ENCODE measurements at places on chromosomes 16 and 17.

DNA sequence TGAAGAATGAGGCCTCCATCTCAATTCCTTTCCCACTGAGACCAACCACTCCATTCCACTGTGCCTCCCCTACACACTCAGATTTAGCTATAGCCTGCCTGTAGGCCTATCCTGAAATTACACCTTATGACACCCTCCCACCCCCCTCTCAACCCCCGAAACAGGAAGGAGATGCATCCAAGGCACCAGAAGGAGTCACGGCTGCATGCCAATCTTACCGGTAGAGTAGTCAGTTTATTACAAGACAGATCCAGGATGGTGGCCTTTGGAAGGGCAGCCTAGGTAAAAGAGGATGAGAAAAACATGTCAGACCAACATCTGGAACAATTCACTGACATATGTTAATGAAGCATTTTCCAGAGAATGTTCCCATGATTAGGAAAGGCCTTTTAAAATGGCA, 2.6 kb downstream of the LRRC59 start:
- DNase-seq = no peak

DNA sequence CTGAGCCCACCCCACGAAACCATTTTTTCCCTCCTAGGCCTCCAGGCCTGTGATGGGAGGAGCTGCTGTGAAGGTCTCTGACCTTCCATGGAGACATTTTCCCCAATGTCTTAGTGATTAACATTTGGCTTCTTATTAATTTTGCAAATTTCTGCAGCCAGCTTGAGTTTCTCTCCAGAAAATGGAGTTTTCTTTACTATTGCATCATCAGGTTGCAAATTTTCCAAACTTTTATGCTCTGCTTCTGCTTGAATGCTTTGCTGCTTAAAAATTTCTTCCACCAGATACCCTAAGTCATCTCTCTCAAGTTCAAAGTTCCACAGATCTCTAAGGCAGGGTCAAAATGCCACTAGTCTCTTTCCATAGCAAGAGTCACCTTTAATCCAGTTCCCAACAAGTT, 12.9 kb upstream of the MYH4 start:
- no peak for DNase-seq

DNA sequence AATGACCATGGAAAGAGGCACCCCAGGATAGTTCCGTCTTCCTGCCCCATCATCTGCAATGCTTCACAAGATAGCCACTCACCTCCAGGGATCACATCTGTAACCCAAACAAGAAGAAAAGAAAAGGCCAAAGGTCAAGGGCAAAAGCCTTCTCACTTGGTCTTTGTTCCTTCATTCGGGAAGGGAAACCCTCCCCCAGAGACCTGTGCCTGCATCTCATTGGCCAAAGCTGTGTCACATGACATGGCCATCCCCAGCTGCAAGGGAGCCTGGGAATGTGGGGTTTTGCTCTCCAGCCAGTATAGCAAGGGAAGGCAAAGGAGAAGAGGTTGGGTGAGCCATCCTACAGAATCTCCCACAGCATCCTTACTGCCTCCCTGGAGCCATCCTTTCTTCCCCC, 47.9 kb downstream of the NOL11 start:
- DNase-seq = no peak

GRCh38 chr17:66526827-66527226, 224.4 kb downstream of the PRKCA start:
- peak; percentile 37 for DNase-seq

DNA sequence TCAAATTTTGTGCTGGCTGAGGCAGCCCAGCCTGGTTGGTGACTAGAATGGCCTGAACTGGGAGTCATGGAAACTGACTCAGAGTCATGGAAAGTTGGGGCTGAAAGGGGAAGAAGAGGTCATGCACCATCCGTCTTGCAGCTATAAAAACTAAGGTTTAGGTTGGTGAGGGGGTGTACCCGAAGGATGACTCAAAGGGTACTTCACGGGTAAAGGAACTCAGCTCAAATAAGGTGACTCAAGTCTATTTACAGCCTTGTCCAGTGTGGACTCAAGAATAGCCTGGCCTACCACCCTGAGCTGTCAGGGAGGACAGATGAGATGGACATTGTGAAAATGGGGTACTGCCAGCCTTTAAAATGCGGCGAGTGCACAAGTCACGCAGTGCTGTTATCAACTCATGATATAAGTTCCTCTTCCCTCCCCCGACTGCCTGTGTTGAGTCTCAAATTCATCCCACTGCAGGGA, 18.6 kb downstream of the CD300LB start:
- DNase-seq = no peak

DNA sequence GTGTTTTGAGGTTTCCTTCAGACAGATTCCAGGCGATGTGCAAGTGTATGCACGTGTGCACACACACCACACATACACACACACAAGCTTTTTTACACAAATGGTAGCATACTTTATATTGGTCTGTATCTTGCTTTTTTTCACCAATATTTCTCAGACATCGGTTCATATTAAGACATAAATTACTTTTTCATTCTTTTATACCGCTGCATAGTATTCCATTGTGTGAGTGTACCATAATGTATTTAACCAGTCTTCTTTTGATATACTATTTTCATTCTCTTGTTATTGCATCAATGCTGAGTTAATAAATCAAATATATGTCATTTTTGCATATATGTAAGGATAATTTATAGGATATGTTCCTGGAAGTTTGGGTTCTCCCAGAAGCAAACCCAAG, 22.4 kb upstream of the ITGAX start:
- no peak for DNase-seq

DNA sequence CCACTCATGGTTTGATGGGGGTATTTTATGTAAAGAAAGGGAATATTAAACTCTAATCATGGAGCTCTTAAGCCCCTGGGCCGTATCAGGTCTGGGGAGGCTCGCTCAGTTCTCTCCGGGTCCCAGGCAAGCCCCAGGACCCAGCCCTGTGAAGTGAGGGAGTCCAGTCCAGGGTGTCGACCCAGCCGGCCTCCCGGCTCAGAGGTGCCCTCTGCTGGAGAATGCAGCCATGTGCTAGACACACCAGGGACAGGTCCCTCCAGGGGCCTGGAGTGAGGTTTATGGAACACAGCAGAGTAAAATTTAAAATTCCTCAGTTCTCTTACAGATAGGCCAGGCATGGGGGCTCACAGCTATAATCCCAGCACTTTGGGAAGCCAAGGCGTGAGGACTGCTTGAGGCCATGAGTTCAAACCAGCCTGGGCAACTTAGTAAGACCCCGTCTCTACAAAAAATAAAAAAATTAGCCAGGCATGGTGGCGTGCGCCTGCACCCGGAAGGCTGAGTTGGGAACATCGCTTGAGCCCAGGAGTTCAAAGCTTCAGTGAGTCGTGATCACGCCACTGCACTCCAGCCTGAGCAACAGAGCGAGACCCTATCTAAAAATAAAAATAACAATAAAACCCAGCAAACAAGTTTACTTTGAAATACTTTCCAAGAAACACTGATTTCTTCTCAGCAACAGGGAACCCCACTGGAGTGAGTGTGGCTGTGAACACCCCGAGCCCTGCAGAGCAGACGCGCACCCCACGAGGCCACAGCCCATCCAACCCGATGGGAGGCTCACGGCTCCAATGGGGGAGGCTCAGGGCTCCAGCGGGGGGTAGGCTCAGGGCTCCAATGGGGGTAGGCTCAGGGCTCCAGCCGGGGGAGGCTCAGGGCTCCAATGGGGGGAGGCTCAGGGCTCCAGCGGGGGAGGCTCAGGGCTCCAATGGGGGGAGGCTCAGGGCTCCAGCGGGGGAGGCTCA, 72.2 kb downstream of the ZNF778 start:
- DNase-seq = peak; percentile 78

GRCh38 chr16:27636453-27637240, 86.7 kb downstream of the KATNIP start:
- no peak for DNase-seq

- DNase-seq = no peak
These were observed 56.9 kb downstream of the NOS2 start for GRCh38 chr17:27743281-27743885.

DNA sequence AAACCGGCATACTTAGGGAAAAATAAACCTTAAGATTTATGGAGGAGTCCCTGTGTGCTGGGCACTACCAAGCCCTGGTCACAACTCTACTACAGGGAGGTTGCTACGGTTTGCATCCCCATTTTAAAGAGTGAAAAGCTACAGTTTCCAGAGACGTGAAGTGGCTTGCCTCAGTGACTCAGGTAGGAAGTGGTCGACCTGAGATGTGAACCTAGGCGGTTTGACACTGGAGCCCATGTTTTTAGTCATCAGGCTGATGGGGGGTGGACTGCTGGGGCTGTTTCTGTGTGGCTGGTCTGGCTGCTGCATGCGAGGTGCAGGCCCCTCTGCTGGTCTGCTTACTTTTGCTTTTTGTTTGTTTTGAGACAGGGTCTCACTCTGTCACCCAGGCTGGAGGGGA, 6.6 kb downstream of the COX6A2 start:
- no peak for DNase-seq

- DNase-seq = peak; percentile 73
These were observed 32.8 kb downstream of the MYO15A start for GRCh38 chr17:18141210-18141803.

- DNase-seq = peak; percentile 17
These were observed 208.1 kb downstream of the ABCC12 start for GRCh38 chr16:47947723-47948122.

DNA sequence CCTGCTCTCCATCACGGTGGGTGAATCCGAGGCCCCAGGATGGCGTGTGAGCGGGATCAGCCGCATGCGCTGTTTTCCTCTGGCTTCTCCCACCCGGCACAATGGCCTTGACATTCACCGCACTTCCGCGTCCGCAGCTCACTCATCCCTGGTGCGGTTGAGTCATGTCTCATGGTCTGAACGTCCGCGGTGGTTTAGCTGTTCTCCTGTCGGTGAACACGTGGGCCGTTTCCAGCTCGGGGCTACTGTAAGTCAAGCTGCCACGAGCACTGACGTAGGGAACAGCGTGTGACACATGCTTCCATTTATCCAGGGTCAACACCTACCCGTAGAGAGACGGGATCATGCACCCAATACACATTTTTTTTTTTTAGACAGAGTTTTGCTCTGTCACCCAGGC, 15.3 kb upstream of the CACNA1H start:
- DNase-seq = peak; percentile 19

DNA sequence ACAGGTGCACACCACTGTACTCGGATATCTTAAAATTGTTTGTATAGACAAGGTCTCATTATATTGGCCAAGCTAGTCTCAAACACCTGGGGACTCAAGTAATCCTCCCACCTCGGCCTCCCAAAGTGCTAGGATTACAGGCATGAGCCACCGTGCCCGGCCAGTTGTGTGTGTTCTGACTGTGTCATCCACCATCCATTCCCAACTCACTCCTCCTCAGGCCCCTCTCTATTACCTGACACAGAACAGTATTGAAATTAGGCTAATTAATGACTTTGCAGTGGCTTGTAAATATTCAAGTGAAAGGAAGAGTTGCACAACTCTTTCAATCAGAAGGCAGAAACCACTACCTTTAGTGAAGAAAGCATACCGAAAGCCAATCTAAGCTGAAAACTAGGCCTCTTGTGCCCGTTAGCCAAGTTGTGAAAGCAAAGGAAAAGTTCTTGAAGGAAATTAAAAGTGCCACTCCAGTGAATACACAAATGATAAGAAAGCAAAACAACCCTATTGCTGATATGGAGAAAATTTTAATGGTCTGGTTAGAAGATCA, 28.7 kb downstream of the GOSR1 start:
- no peak for DNase-seq

- DNase-seq = no peak
These were observed at the start of gene EVI2A for GRCh38 chr17:31321481-31321880. Gene EVI2A (minus strand): TSS chr17:31321622. CDS start chr17:31319013, 2,609 bp downstream.

DNA sequence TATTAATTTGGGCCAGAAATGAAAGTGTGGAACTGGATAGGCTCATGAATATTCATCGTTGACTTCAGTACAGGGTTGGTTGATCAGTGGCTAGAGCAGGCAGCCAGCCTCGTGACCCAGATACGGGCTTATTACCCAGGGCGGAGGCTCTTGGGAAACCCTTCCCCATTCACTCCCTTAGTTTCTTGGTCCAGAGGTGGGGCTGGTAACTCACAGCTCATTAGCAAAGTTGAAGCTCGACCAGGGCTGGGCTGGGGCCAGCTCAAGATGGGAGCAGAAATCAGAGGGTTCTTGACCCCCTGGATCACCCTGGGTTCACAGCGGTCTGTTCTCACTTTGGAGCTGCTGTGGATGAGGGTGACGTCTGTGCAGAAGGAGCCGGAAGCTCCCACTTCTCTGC, 44.6 kb upstream of the GSE1 start:
- no peak for DNase-seq

- DNase-seq = no peak
These were observed 53.1 kb downstream of the HS3ST3B1 start for GRCh38 chr17:14353861-14354474.

DNA sequence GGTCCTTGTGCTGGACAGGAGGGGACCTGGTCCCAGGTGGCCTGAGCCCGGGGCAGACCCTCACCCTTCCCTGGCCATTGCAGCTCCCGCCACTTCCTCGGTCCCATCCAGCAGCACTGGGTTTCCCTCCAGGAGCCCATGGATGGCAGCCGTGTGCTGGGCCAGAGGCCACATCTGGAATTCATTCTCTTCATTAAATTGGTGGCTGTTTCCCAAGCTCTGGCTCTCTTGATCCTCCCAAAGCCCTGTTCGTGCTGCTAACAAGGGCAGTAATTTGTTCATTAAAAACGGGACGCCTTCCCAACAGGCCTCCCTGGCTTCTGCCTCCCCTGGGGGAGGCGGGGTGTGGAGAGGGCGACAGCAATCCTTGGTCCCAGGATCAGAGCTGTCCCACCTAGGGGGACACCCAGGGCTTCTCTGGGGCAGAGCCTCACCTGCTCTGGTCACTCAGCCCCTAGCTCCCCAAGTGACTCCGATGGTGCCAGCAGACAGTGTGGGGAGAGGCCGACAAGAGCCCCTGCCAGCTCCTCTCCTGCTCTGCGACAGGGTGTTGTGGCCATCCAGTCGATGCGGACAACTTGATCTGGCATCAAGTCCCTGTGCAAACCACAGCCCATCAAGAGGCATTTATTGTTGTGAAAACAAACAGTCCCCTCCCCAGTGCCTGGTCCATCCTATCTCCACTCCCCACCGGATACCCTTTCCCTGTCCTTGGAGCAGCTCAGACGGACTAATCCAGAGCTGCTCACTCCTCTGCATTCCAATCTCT, 44.0 kb downstream of the SDK2 start:
- no peak for DNase-seq

GRCh38 chr16:89275837-89276720, 58.6 kb downstream of the ZNF778 start:
- no peak for DNase-seq

DNA sequence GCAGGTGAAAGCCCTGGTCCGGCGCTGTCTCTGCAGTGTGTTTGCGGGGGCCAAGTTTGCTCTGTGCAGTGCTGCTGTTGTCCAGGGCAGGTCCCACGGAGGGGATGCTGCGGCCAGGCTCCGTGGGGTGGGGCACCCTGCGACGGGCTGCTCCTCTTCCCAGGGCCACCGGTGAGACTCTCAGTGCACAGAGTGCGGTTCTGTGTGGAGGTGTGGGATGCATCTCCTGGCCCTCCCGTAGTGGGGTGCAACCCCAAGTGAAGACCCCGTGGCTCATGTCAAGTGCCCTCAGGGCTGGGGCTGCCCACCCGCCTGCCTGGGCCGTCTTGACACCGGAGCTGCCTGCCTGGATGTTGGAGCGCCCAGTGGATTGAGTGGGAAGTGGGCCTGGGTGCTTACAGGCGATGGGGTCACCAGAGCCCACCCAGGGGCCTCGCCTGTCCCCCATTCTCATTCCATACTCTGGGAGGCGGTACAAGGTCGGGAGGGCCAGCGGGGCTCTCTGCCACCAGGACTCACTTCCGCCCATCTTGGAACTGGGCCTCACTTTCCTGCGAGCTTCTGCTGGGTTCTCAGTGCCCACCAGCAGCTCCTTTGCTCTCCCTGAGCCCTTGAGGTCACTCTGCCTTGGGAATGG, 119.9 kb downstream of the BANP start:
- no peak for DNase-seq
